Left lobe of liver (tissue), 2 donors: ENCODE measurements at places on chromosomes 4 and X. TPM values are rescaled to one million over a fixed set of nuclear protein-coding genes. Genes with fewer than 3 reads are reported as not detected.
A peak's percentile ranks its signal among the peaks of the same experiment; 100 is the strongest.

GRCh38 chrX:40086569-40087335 is 11.0 kb downstream of the BCOR start:
- no peak for DNase-seq

DNA sequence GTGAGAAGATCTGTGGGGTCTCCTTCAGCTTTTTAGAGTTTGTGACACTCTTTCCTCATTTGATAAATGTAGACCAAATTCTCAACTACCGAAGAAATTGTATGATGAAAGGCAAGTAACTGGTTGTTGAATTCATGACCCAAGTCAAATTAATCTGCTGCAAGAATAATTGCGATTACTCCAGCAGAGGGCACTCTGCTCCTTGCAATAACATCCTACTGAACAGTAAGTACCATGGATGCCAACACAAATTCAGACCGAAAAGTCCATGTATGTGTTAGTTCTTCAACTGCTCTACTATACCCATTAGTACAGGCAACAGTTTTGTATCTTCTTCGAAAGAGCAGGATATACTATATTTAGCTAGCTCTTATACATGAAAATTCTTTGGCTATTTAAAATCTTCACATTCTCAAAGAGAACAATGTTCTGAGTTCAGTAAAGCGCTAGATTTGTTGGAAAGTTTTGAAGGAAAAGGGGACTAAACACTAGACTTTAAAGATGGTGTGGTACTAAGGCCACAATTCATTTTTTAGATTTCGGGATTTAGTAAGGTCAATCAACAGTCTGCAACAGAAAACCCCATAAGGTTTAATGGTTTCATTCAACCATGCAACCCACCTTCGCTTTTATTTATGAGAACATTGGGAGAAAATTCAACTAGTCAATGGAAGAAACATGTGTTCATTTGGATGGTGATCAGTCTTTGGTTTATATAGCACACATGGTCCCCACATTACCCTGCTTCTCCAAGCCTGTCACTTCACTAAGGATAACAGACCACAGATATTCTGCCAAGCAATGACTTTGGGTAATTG is 105.4 kb upstream of the TBC1D9 start:
- DNase-seq: peak; percentile 58

DNA sequence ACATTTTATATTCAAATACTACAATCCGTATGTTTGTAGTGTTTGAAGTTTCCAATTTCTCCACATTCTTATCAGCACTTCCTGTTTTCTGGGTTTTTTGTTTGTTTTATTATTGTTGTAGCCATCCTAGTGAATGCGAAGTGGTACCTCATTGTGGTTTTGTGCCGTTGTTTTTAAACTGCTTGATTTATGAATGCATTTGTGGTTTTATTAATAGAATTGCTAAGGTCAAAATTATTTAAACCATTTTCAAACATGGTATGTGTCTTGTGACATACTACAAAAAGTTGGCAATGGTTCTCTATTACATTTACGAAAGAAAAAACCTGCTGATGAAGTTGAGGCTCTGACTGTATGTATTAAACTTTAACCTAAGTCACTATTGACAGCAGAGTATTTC is 780.0 kb upstream of the MAGEB2 start:
- DNase-seq: no peak

GRCh38 chr4:139777757-139778156 is 112.1 kb downstream of the MGST2 start:
- DNase-seq: no peak

- no peak for DNase-seq
Measured at GRCh38 chr4:137614491-137614890, 82.2 kb upstream of the PCDH18 start.

DNA sequence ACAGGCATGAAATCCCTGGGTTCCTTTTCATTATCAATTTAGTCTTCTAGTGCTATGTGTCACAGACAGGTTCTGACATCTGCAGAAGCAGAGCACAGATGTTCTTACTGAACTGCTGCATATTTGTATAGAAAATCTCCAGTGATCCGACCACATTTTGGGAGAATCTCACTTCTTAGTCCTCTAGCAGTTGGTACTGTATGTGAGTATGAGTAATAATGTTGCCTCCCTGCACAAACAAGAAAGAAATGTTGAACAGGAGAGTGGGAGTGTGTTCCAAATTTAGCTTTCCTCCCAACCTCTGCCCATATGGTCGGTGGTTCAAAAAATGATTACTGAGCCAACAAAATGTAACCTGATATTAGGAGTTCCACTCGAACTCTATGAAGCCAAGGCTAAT is 165.3 kb upstream of the GPC4 start:
- DNase-seq: no peak

GRCh38 chrX:131741103-131741581 is 197.3 kb downstream of the OR13H1 start:
- no peak for DNase-seq

DNA sequence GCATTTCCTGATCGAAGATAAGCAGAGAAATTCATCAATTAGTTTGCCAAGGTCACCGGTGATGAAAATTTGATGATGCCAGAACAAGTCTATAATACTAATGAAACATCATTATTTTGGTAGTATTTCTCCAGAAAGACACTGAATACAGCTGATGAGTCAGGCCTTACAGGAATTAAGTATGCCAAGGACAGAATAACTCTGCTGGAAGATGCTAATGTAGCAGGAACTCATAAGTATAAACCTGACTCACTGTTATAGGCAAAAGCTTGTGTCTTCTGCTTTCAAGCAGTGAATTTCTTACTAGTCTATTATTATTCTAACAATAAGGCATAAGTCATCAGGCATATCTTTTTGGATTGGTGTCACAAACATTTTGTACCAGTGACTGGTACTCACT is 1825.1 kb upstream of the IGFBP7 start:
- DNase-seq: no peak

DNA sequence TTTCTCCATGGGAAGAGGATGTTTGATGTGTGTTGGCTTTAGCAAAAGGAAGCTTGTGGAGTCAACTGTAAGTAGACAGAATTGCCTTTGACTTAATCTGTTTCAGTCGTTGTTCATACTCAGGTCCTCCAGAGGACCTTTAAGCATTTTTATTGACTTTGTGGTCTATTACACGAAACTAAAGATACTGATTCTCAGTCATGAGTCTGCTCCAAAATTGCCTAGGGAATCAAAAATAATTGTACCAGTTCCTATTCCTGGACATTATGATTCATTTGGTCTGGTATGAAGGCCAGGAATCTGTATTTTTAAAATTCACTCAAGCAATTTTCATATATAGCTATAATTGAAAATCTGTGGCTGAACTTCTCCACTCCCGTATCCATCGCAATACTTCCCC is 38.6 kb downstream of the AR start:
- DNase-seq: no peak

GRCh38 chr4:145293658-145294057 is 113.3 kb upstream of the OTUD4 start:
- DNase-seq: no peak

- DNase-seq: no peak
Measured at GRCh38 chr4:147739239-147739823, 7.4 kb downstream of the ARHGAP10 start.

- DNase-seq: no peak
Measured at GRCh38 chrX:55787063-55787462, 69.5 kb downstream of the RRAGB start.

DNA sequence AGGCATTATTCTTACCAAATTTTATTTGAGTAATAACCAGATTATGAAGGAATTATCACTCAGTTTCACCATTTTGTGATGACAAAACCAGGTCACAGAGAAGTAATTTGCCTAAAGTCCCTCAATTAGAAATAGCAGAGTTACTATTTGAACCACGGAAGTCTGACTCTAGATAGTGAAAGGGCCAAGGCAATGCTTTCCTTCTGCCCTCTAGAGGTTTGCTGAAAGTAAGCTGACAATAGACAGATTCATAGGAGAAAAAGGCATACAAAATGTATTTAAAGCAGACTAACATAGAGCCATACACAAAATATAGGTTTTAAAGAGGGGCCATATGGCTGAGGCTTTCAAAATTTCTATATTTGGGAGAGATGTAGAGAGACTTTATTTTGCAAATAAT is 43.1 kb downstream of the CXXC4 start:
- DNase-seq: no peak

DNA sequence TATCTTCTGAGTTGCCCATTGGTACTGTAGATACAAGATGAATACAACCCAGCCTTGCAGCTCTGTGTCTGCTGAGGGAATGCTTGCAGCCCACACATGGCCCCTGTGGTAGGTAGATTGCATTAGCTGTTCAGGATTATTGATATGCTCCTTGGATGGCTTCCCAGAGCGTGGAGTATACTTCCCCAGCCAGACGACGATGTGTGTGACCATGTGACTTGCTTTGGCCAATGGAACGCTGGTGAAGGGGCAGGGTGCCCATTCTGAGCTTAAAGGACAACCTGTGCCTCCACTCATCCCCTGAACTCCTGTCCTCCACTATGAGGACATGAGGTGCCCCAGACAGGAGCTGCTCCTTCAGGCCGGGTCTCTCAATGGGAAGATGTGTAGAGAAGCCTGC is 23.9 kb upstream of the FGFBP2 start:
- no peak for DNase-seq

DNA sequence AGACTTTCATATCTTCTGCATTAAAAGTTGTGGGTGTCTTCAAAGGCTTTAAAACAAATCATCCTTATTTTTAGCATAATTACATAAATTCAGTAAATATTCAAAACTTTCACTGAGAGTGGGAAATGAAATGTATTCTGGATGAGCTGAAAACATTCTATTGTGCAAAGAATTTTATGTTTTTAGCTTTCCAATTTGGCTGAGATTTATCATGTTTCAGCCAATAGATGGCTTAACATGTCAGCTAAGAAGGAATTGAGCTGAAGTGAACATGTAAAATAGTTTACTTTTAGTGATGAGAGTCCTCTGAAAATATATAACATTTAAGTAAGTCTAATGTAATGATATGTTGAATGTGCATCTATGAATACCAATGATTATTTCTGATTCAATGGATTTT is 213.5 kb upstream of the GIMD1 start:
- DNase-seq: no peak

- no peak for DNase-seq
Measured at GRCh38 chrX:21800344-21800770, 39.1 kb upstream of the MBTPS2 start.

DNA sequence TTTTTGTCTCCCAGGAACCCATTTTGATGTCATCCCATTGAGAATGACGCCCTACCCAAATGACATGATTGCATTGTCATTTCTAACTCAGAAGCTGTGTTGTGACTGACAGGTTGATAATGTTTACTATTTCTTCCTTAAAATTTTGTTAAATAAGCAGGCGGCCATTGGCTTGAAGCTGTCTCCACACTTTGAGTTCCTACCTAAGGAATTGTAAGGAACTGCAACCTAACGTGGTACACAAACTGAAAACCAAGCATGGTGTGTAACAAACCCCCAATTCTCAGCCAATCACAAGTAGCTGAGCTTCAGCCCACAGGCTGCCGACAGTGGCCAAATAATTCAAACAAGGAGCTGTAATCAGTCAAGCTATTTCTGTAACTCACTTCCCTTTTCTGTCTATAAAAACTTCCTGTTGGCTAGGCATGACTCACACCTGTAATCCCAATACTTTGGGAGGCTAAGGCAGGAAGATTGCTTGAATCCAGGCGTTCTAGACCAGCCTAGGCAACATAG is 2.9 kb upstream of the MND1 start:
- DNase-seq: no peak

- no peak for DNase-seq
Measured at GRCh38 chr4:13248621-13249298, 235.4 kb downstream of the RAB28 start.

DNA sequence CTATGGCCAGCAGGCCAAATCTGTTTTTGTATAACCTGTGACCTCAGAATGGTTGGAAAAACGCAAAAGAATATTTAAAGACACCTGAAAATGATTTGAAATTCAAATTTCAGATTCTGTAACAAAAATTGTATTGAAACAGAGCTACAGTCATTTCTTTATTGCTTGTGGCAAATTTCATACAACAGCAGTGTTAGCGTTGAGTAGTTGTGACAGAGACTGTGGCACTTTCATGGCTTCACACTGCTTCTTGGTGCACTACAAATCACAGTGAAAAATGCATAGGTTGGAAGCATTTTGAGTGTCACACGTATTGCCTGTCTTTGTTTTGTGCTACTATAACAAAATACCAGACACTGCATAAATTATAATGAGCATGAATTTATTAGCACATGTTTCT is 12.2 kb upstream of the PARM1 start:
- no peak for DNase-seq

DNA sequence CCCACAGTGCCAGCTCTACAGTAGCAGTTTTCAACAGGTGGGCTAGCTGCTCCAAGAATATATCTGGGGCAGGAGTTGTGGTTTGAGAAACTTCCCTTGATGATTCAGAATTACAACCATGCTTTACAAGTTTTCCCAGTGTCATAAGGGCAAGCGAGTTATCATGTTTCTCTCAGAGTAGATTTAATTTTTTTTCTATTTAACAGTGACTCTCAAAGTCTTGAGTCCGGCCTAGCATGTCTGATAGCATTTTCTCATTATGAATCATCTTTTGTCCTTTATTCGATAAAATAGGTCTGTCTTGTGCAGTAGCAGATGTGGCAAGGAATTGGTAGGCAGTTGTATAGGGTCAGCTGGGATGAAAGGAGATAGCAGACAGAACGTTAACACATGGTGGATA is 62.2 kb upstream of the SPANXD start:
- DNase-seq: no peak

- DNase-seq: no peak
Measured at GRCh38 chrX:50054147-50054546, 131.8 kb downstream of the CLCN5 start.

DNA sequence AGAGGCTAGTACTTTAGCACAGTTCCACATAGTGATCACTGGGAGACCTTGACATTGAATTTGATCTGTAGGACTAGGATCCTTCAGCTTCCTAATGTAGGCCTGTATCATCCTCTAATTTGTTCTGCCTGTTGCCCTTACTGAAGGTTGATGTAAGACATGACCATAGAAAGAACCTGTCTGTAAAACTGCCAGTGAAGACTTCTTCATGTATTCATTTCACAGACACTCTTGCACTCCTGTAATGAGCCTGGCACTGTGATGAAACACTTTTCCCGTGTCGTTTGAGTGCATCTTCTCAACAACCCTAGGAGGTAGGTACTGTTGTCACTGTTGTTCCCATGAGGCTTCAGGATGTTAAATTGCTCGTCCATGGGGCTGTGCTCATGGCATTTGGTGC is 14.7 kb downstream of the RAB9A start:
- DNase-seq: no peak

- no peak for DNase-seq
Measured at GRCh38 chr4:1357356-1358248, 10.6 kb downstream of the UVSSA start.

GRCh38 chrX:121151293-121151692 is 103.9 kb downstream of the GLUD2 start:
- DNase-seq: no peak

HTN3 gene
- total RNA-seq: not detected

MAP9 gene
- 0.25 TPM for total RNA-seq

PPP4R3C gene
- not detected for total RNA-seq

AFM gene
- total RNA-seq: 208 TPM

SCRG1 gene
- total RNA-seq: not detected

TRO gene
- 0.70 TPM for total RNA-seq

HMGB3 gene
- 33.0 TPM for total RNA-seq

NUDT10 gene
- 0.20 TPM for total RNA-seq

ZDHHC15 gene
- total RNA-seq: 0.13 TPM

PRDM8 gene
- total RNA-seq: 0.28 TPM

EMCN gene
- 1.8 TPM for total RNA-seq

PGAM4 gene
- total RNA-seq: not detected

TBX22 gene
- total RNA-seq: not detected
